ENCODE measurements at places on chromosomes 3 and 15.

- no peak for DNase-seq
These were observed 20.8 kb downstream of the FEM1B start for GRCh38 chr15:68298336-68298735.

- no peak for DNase-seq
These were observed 259.9 kb downstream of the ZIC1 start for GRCh38 chr3:147669077-147669476.

GRCh38 chr15:59687836-59688235 lies 1.3 kb downstream of the BNIP2 start:
- no peak for DNase-seq

DNA sequence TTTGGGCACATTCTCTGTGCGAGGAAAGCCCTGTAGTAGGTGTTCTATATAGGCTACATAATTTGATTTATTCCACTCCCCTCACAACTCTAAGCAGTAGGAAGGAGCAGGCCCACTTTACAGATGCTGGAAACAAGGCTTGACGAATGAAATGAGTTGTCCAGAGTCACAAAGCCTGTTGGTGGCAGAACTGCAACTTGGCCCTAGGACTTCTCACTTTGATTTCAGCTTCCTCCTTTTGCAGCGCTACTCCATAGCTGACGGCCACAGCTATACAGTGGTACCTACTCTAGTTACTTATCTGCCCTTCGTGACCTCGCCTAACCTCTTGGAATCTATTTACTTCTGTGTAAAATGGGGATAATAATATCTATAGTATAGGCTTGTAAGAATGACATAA lies 2.5 kb upstream of the IRAK2 start:
- no peak for DNase-seq

GRCh38 chr3:65669163-65669875 lies 369.4 kb downstream of the MAGI1 start:
- DNase-seq, result no peak

DNA sequence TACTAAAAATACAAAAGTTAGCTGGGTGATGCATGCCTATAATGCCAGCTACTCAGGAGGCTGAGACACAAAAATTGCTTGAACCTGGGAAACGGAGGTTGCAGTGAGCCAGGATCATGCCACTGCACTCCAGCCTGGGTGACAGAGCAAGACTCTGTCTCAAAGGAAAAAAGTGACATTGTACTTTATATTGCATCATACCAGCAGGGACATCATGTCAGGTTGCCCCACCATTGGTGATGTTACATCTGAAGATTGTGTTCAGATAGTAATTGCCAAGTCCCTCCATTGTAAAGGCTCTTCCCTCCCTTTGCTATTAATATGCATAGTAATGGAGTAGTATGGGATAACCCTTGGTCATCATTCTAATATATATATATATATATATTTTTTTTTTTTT lies 44.8 kb downstream of the FOXL2 start:
- DNase-seq, result no peak

- DNase-seq, result no peak
These were observed 252.4 kb upstream of the UBE2E1 start for GRCh38 chr3:23553353-23553752.
